ENCODE measurements at places on chromosomes 1 and 21.
A peak's percentile ranks its signal among the peaks of the same experiment; 100 is the strongest.

- DNase-seq = no peak
Measured at GRCh38 chr1:212769459-212770167, 22.0 kb downstream of the NSL1 start.

DNA sequence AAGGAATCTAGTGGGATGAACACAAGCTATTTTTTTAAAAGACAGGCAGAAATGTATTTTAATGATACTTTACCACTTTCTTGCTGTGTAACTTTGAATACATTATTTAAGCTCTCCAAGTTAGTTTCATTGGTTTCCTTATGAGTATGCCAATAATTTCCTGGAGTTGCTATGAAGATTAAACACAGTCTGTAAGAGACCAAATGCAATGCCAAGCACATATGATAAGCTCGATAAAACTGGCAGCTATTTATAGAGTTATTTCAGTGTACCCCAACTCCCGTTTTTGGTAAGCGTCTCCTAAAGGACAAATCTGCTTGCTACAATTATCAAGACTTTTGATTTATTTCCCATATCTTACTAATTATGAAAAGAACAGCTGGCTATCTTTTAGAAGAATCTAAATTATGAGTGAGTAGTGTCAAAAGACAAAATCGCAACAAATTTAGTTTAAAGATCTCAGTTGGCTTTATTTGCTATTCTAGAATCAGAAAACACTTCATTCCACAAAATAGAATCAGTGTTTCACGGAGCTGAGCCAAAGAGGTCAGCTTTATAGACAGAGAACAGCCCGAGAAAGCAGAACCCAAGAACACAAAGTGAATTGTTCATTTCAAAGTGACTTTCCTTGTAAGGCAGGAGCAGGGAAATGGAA lies 7.2 kb upstream of the MAP10 start:
- no peak for DNase-seq

DNA sequence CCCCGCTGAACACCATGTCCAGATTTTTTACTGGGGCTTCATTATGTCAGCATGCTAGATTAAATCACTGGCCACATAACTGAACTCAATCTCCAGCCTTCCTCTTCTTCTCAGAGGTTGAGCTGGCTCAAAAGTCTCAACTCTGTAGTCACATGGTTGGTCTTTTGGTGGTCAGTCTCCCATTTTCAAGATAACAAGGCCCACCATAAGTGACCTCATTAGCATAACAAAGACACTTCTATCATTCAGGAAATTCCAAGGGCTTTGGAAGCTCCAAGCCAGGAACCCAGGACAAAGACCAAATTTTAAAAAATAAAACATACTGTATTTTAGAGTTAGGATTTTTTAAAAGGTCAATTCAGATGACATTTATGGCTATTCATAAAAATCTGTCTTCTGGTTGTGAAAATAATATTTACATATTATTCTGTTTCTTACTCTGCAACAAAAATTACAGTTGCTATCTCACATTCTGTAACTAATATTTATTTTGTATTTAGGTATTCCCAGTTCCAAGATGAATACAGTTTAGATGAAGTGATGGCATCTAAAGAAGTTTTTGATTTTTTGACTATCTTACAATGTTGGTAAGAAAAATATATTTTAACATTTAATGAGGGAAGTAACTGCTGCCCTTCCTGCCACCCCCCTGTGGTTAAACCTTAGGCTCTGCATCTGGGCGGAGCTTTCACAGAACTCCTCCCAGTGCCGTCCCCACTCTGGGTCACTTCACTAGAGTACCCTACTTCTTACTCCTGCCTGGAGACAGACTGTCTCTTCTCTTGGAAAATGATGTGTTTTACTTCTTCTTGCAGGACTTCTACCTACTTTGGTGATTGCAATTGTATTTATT lies 49.3 kb downstream of the SCP2 start:
- no peak for DNase-seq

DNA sequence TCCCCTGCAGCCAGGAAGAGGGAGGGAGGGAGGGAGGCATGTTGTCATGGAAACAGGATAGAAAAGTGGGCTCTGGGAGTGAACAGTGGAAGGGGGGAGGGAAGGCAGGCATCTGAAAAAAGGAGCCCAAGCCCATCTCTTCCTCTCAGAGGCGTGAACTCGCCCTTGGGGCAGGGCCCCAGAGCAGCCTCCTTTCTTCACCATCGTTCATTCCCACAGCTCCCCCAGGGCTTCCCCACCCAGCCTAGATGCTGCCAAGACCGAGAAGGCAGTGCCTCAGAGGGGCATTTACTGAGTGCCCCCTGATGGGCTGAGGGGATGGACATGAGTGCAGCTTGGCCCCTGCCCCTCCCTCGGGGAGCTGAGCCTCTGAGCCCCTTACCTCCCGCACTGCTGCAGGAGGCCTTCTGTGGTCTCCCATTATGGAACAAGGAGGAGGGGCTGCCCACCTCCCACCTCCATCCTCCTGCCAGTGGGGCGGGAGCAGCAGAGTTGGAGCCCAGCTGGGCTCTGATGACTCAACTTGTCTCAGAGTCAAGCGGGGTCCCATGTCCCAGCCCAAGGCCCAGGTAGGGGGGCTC lies 39.1 kb upstream of the KIF21B start:
- no peak for DNase-seq

DNA sequence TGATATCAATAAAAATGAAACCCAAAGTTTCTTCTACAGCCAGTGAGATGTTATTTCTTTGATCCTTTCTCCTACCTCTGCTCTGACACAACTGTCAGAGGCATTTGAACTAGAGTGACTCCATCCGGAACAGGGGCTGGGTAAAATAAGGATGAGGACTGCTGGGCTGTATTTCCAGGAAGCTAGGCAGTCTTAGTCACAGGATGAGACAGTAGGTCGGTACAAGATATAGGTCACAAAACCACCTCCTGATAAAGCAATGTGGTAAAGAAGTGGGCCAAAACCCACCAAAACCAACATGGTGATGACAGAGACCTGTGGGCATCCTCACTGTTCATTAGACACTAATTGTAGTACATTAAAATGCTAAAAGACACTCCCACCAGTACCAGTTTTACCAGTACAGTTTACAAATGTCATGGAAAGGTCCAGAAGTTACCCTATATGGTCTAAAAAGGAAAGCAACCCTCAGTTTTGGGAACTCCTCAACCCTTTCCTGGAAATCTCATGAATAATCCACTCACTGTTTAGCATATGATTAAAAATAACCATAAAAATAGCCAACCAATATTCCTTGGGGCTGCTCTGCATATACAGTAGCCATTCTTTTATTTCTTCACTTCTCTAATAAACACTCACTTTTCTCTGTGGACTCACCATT lies 96.7 kb downstream of the GABPA start:
- DNase-seq = no peak

DNA sequence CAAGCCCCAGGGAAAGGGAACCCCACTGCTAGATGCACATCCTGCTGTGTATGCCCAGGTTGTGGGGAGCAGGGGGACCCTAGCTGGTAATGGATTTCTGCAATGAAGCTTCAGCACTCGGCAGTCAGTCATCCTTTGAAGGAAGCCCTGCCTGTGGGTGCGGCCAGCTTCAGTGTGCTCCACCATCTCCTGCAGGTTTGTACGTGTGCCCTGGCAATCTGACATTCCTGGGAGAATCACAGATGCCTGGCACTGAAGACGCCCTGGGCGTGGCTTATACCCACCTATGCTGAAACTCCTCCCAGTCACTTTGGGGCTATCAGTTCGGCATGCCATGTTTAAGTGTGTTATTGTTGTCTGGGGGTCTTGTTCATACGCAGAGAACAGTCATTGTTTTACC lies 6.8 kb downstream of the SPRR5 start:
- no peak for DNase-seq

GRCh38 chr1:118209648-118210047 lies 24.6 kb upstream of the SPAG17 start:
- no peak for DNase-seq

- DNase-seq = peak; percentile 68
Measured at GRCh38 chr1:32538887-32539583, at the start of gene ZBTB8A. Gene ZBTB8A (plus strand): TSS chr1:32539427. CDS start chr1:32592932, 53,505 bp downstream.

DNA sequence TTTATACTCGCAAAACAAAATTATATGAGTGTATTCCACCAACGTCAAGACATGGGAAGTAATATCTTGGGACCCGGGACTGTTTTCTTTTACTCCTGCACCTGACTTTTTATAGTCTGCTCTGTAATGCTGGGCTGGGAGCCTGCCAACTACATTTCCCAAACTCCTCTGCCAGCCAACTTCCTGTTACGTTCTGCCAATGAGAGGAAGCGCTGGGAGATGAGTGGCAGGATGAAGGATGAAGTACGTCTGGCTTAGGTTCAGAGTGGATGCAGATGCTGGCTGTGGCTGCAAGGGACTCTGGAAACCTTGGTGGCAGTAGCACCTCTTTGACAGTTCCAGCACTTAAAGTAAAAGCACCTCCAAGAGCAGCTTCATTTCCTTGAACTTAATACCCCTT lies 59.6 kb downstream of the USP24 start:
- DNase-seq = no peak

- DNase-seq = no peak
Measured at GRCh38 chr1:207218512-207219362, 102.7 kb upstream of the CD55 start.

DNA sequence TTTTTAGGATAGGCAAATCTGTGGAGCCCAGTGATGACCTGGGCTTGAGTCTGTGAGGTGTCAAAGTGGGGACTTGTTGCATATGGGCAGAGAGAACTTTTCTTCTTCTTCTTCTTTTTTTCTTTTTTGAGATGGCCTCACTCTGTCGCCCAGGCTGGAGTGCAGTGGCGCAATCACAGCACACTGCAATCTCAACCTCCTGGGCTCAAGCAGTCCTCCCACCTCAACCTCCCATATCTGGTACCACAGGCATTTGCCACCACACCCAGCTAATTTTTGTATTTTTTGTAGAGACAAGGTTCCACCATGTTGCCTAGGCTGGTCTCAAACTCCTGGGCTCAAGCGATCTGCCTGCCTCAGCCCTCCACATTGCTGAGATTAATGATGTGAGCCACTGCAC lies 80.3 kb downstream of the RD3 start:
- no peak for DNase-seq

- DNase-seq = no peak
Measured at GRCh38 chr1:109802136-109802900, 38.6 kb upstream of the EPS8L3 start.

GRCh38 chr1:15954316-15954715 lies 21.6 kb downstream of the ZBTB17 start:
- DNase-seq = no peak

DNA sequence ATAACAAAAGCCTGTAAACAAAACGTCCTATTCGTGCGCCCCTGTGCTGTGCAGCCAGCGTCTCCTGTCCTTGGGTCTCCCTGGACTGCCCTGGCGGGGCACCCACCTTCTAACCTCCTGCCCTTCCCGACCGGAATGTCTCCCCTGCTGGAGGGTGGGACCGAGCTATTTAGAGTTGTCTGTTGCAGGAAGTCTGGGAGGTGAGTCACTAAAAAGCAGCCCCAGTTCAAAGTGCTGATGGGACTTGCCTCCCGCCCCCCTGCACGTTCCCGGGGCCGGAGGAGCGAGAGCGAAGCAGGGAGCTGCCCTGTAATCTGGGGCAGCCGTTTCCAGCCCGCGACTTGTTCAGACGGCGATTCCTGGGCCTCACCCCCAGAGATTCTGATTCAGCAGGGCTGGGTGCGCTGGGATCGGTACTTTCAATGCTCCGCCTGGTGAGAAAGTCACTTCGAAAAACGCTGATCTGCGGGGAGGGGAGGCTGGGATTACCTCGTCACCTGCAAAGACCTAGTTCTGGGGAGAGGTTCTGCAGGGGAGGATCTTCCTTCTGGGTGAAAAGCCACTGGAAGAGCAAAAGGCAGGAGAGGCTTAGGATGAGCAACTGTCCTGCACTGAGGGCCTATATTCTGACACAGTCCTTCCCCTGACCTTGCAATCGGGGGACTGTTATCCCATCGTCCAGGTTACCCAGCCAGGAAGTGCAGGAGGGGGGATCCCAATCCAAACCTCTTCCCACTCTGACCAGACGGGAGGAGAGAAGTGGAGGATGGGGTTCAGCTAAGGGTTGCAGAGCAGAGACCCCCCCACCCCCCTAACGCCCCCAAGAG lies 1.2 kb upstream of the DHRS3 start:
- peak; percentile 47 for DNase-seq

GRCh38 chr1:111221633-111222291 lies 5.8 kb upstream of the CHI3L2 start:
- no peak for DNase-seq

DNA sequence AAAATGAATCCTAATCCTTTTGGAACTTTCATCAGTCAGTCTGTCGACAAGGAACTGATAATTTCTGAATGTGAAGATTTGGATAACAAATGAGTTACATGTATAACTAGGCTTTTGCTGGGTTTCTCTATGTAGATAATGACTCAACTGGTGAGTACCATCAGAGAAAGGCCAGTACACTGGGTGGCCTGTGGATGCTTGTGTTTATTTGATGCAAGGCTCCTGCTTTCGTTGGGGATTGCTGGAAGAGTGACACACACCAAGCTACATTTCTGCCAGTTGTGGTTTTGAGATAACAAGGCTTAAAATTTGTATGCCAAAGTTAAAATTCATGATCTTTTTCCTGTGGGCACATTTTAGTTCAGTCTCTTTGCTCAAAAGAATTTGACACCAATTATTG lies 115.7 kb upstream of the UBE2U start:
- peak; percentile 75 for DNase-seq

DNA sequence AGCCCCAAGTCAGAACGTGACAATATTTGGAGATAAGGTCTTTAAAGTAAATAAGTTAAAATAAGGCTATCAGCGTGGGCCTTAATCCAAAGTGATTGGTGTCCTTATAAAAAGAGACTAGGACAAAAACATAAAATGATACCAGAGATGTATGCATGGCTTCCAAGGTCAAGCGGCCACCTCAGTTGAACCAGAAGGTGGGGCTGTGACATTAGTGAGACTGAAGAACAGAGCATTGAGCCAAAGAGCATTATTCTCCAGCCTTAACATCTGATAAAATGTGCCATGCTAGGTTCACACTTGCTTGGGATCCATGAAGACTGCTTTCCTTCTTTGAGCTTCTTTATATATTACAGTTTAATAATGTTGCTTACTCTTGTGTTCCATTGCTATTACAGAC lies 554.6 kb downstream of the PLA2G4A start:
- no peak for DNase-seq

- DNase-seq = no peak
Measured at GRCh38 chr21:44923480-44924084, 2.9 kb upstream of the ITGB2 start.

DNA sequence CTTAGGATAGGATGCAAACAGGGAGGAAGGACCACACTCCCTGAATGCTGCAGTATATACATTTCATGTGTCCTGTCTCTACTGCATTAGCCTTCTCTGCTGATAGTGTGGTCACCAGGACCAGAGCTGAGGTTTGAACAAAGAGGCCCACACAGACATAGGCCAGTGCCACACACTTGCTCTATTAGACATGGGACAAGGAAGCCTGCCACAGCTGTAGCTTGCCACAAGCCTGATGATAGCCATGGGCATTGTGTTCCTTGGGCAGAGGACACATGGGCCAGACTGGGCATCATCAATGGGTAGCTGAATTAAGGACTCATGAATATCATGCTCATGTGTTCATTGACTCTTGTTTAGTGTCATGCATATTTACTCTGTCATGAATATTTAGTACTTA lies 10.4 kb downstream of the CAMSAP2 start:
- no peak for DNase-seq

- DNase-seq = no peak
Measured at GRCh38 chr1:24857507-24858133, 72.5 kb downstream of the RUNX3 start.

Data from fibroblast of gingiva (primary cell).